ENCODE measurements at places on chromosomes 3 and 15.
A peak's percentile ranks its signal among the peaks of the same experiment; 100 is the strongest.

DNA sequence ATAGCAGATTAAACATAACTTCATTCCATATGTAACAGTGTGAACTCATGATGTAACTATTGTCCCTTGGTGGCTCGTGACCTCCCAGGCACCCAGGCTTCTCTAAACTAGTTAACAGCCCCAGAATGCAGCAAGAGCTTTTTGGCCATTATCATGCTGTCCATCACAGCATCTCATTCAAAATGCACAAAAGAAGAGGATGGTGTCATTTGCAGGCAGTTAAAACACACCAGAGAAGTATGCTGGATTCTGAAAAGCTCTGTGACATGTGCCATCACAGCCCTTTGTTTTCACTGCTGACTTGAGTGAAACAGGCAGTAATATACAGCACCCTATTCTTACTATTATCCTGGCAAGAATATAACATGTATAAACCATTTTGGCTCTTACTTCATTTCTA is 117.6 kb upstream of the CHMP2B start:
- DNase-seq, result no peak

GRCh38 chr3:85297291-85297690 is 338.5 kb downstream of the CADM2 start:
- no peak for DNase-seq

- DNase-seq, result no peak
These were observed 389.6 kb downstream of the NTRK3 start for GRCh38 chr15:87866961-87867360.

- DNase-seq, result no peak
These were observed 110.9 kb downstream of the ASB7 start for GRCh38 chr15:100713163-100713867.

GRCh38 chr15:85579957-85580694 is 199.7 kb downstream of the AKAP13 start:
- peak; percentile 26 for DNase-seq

DNA sequence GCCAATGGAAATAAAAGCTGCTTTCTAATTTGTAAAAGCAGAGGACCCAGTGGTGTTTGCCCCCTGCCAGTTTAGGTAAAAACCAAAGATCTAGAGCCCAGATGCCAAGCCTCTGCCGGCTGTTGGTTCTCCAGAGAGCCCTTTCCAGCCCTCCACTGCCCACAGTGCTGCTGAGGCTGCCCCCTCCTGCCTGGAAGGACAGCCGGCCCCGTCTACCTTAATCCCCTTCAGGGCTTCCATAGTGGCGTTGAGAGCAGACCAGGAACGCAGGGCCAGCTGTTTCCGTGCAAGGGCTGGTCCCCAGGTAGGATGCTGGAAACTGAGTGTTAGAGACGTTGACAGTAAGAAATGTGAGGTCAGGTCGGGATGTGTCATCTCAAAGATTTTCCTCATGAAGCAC is 6.9 kb downstream of the ST8SIA2 start:
- DNase-seq, result no peak

DNA sequence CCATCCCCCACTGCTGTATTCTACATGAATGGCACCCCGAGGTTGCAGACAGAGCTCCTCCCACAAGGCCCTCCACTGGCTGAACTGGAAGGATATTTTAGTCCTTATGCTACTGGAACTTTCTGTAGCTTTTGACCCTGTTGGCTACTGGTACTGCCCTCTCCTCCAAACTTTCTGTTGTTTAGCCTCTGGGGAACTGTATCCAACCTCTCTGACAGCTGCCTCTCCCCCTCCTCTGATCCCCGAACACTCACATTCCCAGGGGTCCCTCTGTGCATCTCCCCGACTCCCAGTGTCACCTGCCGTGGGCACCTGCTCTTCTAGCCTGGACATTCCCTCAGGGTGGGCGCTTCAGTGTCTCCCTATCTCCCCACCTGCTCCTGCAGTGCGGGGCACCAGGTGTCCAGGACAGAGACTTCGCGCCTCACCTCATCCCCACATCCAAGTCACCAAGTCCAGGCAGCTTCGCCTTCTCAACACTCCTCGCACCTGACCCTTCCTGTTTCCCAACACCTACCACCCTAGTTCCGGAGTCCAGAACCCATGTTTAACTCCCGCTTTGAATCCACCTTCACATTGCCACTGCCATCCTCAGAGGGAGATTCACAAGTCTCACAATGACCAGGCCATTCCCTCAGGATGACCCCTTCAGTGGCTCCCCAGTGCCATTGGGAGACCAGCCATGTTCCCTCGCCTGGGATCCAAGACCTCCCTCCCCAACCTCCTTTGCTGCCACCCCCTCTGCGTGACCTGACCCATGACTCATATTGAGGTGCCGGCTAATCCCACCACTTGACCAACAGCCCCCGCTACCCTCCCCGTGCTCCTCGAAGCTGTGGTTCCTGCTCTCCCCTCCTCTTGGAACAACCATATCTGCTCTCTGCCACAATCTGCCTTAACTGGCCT is 34.2 kb downstream of the BDH1 start:
- DNase-seq, result no peak

- no peak for DNase-seq
These were observed 6.3 kb upstream of the GALNT15 start for GRCh38 chr3:16168211-16168610.

DNA sequence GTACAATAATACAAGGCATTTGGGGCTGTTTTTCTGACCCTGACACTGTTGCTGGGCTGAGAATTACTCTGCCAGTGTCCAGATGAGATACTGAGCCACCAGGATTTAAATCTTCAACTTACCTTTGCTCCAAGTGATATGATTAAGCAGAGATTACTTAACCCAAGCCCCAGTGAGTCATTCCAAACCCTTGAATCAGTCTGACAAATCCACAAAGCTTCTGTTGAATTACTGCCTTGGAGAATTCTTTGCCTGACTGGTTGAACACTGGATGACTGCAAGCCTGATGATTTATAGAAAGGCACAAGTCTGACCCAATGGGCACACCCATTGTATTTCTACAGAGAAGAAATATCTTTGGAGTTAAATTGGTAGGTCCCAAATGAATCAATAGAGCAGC is 88.2 kb upstream of the TSC22D2 start:
- no peak for DNase-seq

DNA sequence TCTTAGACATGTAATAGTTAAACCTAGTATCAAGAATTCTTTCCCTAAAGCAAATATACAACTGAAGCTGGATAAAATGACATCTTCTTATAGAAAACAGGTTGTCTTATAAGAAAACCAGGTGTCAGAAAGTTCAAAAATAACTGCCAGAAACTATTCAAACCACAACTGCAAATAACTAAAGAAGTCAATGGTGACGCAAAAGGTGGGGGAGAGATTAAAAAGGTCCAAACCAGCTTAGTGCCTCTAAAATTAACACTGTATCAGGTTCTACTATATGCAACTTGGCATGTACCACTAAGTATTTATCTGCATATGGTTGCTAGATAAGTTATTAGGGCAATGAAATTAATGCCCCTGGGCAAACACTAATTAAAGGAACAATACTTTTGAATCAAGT is 136.8 kb downstream of the TBL1XR1 start:
- DNase-seq, result no peak

DNA sequence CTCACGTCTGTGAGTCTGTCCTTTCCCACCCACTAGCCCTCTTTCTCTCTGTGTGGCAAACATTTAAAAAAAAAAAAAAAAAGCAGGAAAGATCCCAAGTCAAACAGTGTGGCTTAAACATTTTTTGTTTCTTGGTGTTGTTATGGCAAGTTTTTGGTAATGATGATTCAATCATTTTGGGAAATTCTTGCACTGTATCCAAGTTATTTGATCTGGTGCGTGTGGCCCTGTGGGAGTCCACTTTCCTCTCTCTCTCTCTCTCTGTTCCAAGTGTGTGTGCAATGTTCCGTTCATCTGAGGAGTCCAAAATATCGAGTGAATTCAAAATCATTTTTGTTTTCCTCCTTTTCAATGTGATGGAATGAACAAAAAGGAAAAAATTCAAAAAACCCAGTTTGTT is 97.7 kb downstream of the GAP43 start:
- DNase-seq, result no peak

DNA sequence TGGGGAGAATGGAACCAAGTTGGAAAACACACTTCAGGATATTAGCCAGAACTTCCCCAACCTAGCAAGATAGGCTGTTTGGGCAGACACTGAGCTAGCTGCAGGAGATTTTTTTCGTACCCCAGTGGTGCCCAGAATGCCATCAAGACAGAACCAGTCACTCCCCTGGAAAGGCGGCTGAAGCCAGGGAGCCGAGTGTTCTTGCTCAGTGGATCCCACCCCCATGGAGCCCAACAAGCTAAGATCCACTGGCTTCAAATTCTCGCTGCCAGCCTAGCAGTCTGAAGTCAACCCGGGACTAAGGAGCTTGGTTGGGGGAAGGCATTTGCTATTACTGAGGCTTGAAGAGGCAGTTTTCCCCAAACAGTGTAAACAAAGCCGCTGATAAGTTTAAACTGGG is 152.4 kb downstream of the MBNL1 start:
- DNase-seq, result no peak

- no peak for DNase-seq
These were observed 65.0 kb downstream of the SETD2 start for GRCh38 chr3:47098910-47099309.

DNA sequence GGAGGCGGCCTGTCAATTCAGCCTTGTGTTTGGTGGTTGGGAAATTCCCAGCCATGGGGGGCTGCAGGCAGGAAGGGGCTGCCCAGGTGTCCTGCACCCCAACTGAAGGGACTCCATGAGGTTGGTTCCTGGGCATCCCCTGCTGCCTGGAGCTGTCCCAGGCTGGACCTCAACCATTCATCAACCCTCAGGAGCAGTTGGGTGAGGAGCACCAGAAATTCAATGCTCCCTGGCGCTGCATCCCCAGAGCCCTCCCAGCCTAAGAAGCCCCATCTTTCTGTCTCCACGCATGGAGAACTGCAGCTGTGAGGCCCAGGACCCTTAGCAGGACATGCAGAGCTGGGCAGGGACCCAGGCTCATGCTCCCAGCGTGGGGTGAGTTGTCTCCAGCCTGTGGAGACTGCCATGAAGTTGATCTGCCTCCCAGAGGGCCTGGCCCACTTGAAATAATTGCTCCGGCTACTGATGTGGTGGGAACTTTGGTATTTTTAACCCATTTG is 8.0 kb upstream of the SEMA3B start:
- DNase-seq, result no peak

Data from CD4-positive, alpha-beta T cell treated with Interleukin-12 subunit alpha and Interleukin-12 subunit beta, for 1 hour (primary cell).